ENCODE measurements at places on chromosomes 12 and 14. TPM values are rescaled to one million over a fixed set of nuclear protein-coding genes. Genes with fewer than 3 reads are reported as not detected.

MYO1H gene
- total RNA-seq: 0.16 TPM

PTPN6 gene
- 9.1 TPM for total RNA-seq

MBIP gene
- 8.9 TPM for total RNA-seq

PRH2 gene
- not detected for total RNA-seq

INHBC gene
- total RNA-seq: not detected

HPD gene
- 2.3 TPM for total RNA-seq

PLEKHD1 gene
- total RNA-seq: 0.32 TPM

DNA sequence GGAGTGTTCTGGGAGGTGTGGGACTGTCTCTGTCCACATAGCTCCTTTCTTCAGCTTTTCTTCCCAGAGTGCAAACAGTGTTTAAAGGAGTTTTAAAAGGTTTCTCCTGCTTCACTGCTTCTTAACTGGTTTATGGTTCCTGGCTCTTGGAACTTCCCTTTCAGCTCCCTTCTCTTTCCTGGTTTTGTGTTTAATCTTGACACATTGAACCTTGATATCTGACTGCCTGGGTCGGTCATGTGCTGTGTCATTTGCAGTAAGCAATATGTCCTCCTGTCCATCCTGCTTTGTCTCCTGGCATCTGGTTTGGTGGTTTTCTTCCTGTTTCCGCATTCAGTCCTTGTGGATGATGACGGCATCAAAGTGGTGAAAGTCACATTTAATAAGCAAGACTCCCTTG, 2.2 kb downstream of the TMEM106C start:
- no peak for DNase-seq

DNA sequence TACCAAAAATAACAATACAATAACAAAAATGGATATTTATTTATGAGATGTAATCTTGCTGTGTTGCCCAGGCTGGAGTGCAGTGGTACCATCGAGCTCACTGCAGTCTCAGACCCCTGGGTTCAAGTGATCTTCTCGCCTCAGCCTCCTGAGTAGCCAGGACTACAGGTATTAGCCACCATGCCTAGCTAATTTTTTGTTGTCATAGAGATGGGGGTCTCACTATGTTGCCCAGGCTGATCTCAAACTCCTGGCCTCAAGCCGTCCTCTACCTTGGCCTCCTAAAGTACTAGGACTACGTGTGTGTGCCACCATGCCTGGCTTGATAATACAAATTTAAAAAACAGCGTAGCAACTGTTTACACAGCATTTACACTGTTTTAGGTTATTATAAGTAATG, 23.1 kb downstream of the ARHGAP5 start:
- no peak for DNase-seq

GRCh38 chr12:108772247-108772646, 40.9 kb upstream of the CORO1C start:
- no peak for DNase-seq

- DNase-seq: no peak
These were observed 115.6 kb downstream of the PLEKHA5 start for GRCh38 chr12:19245106-19245505.

GRCh38 chr14:84420221-84420620, 1109.7 kb upstream of the FLRT2 start:
- no peak for DNase-seq

DNA sequence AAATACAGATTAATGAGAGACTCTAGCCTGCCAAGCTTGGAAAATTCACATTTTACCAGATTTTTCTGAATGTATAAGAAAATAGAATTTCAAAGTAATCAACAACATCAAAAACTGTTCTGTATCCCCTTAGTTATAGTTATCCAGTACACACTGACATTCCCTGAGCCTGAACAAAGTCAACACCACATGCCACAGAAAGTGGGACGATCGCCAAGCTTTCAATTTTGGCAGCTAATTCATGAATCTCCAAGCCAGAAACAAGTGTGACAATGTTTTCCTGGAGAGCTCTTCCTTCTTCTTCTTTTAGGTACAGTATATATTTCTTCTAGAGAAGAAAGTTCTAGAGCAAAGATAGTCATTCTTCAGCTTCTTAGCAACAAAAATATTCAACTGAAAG, 290.2 kb downstream of the PRKD1 start:
- DNase-seq: no peak

GRCh38 chr12:76544601-76545261, 14.8 kb downstream of the OSBPL8 start:
- no peak for DNase-seq

- DNase-seq: no peak
These were observed 226.6 kb upstream of the TMTC1 start for GRCh38 chr12:30010071-30011052.

GRCh38 chr12:117038023-117038680, 61.1 kb downstream of the TESC start:
- no peak for DNase-seq

GRCh38 chr12:74689071-74689655, 151.5 kb downstream of the ATXN7L3B start:
- DNase-seq: no peak

DNA sequence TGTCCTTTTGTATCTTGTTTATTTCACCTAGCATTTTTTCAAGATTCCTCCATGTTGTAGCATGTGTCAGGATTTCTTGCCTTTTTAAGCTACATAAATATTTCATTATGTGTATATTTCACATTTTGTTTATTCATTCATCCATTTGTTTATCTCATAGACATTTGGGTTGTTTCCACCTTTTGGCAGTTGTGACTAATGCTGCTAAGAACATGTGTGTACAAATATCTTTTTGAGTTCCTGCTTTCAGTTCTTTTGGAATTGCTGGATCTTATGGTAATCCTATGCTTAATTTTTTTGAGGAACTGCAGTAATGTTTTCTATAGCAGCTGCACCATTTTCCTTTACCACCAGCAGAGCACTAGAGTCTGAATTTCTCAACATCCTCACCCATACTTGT, 62.4 kb downstream of the SCN8A start:
- no peak for DNase-seq

DNA sequence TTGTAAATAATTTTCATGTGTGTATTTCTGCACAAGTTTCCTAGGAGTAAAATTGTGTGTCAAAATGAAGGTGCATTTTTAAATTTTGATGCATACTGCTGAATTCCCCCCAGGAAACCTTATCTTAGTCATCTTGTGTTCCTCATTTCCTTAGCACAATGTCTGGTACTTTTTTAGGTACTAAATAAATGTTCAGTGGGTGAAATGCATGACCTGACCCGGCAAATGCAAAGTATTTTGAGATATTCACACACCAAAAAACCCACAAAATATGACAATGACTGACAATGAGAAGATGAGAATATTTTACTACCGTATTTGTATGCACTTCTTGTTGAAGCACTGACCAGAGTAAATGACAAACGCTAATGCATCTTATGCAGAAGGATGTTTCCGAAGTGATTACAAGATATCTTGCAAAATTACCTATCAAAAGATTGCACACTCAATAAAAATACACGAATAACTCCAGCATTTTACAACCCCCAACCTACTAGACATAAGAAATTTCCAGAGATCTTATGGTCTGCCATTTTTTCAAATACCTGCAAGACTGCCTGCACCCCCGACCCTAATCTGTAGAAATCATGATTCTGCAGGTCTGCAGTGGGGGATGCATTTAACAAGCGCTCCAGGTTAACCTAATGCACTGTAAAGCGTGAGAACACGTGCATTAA, 895 bp upstream of the PRKAB1 start:
- DNase-seq: no peak

GRCh38 chr14:65720743-65721142, 308.2 kb downstream of the FUT8 start:
- DNase-seq: no peak

GRCh38 chr12:121300083-121300819, 3.7 kb upstream of the CAMKK2 start:
- no peak for DNase-seq

DNA sequence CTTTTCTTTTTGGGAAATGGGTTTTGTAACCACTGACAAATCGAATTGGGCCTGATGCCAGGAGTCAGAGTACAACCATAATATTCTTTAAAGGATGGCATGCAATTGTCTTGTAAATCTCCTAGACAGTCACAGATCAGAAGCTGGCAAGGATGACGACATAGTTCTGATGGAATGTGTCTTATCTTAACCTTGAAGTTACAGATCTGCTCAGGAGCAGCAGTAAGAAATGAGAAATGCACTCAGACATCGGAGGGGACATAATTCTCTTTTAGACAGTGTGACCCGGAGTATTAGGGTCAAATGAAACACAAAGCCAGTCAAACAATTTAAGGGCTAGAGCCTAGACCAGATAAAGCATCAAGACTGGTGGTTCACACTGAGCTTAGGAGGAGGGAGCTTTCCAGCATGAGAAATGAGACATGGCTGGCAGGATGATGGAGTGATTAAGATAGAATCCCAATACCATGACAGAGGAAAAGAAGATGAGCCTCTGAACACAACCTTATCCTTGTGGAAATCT, 17.5 kb downstream of the CBX5 start:
- DNase-seq: no peak

- no peak for DNase-seq
These were observed 247.4 kb downstream of the GALC start for GRCh38 chr14:87745507-87746118.

DNA sequence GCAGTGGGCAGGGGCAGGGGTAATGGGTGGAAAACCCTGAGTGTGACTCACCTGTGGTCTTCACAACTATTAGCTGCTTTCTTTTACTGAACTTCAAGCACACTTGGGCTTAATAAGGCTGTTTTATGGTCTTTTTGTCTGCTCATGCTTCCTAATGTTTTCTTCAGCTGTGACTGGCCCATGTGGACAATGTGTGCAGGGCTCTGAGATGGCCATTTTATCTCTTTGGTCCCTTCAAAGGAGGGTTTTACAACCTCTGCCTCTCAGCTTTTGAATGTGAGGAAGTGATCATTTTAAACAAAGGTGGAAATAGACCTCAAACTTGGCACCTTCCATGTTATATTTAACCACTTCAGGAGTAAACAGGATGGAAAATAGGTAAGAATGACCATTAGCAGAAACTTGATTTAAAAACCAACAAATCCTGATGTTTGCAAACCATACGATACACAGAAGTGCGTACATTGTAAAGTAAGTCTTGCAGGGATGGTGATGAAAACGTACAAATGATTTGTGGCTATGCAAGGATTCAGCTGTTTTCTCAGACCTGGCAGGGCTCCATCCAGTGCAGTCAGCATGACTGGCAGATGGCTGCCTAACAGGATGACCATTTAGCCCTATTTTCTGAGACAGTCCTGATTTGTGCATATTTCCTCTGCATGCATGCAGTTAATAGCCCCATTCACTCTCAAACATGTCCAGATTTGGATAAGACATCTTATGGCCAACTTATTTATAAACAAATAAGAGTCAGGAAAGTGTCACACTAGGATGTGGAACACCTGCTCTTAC, 103.2 kb downstream of the SLC38A4 start:
- DNase-seq: no peak

GRCh38 chr14:100240668-100241032, 1.7 kb downstream of the YY1 start:
- DNase-seq: no peak

DNA sequence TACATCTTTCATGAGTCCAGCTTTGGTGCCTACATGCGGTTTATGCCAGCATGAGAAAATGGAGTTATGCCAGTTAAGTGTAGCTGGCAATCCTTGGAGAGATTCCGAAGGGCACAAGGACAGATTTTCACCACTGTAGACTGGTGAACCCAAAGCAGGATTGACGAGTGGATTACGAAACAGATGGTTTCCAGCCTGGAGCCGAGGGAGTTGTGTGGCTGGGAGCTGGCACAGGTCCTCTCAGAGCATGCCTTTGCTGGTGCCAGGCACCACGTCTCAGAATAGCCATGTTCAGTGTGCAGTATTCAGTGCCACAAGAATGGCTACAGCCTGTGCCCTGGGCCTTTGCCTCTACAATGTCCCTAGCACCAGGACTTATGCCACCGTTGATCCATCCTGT, 13.2 kb downstream of the KCNH3 start:
- DNase-seq: no peak

- no peak for DNase-seq
These were observed 22.9 kb upstream of the DHRS7 start for GRCh38 chr14:60188115-60188514.

GRCh38 chr12:104866291-104866690, 91.8 kb downstream of the SLC41A2 start:
- DNase-seq: no peak

- no peak for DNase-seq
These were observed 72.8 kb downstream of the ZNF664 start for GRCh38 chr12:124045671-124046455.

DNA sequence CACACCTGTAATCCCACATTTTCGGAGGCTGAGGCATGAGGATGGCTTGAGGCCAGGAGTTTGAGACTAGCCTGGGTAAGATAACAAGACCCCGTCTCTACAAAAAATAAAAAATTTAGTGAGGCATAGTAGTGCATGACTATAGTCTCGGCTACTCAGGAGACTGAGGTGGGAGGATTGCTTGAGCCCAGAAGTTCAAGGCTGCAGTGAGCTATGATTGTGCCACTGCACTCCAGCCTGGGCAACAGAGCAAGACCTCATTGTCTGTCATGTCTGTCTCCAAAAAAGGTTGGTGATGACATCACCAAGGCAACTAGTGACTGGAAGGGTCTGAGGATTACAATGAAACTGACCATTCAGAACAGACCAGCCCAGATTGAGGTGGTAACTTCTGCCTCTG, 83.5 kb upstream of the COCH start:
- no peak for DNase-seq

DNA sequence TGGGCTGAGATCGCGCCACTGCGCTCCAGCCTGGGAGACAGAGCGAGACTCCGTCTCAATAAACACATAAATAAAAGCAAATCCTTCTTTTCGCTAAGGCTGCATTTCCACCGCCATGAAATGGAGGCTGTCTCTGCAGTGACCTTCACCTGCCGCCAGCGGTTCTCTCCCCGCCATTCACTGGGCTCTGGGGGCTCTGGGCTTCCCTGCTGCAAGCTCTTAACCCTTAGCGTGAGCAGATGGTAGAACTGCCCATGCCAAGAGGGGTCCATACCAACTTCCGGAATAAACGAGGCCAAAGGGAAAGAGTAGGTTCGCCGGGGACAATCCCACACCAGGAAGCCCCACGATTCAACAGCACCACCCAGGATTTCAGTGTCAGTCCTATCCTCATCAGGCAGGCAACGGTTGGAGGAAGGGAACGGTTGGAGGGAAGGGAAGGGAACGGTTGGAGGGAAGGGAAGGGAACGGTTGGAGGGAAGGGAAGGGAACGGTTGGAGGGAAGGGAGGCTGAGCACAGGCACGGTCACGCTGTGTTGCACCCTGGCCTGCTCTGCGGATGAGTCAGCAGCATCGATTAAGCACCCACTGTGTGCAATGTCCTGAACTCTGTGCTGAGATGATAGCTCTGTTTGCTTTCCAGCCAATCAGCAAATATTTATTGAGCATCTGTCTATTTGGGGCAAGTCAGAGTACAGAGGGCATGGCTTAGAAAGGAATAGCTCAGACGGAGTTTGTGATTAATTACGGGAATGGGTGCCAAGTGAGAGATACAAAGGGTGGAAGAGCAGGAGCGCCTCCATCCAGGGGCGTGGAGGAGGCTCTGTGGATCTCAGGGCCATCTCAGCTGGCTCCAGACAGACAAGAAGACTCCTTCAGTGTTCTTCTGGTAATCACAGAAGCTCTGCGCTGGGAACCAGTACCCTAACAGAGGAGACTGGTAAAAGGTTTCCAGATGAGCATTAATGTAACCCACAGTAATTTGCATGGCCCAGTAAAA, 77.9 kb downstream of the NINJ2 start:
- DNase-seq: no peak

Measured in Right ventricle myocardium inferior (tissue), 1 donor.